ENCODE measurements at places on chromosomes 3 and 15.
A peak's percentile ranks its signal among the peaks of the same experiment; 100 is the strongest.

GRCh38 chr15:38685686-38686339 lies 121.2 kb upstream of the RASGRP1 start:
- no peak for DNase-seq

DNA sequence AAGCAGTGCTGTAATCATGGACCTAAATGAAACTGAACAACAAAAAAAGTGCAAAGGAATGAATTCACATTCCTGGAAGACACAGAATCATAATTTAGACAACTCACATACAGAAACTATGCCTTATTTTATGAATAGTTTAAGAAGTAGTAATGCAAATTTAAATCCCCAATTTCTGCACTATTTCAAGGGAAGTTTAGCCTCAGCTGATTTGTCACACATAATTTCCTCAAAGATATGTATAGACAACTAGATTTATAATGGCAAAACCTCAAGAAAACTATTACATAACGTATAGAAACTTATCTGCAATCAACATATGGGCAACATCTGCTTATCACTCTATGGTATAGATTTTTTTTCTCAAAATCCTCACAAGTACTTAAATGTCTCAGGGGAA lies 7.8 kb upstream of the PTX3 start:
- DNase-seq, result no peak

- DNase-seq, result peak; percentile 92
Measured at GRCh38 chr3:64150623-64151207, 74.6 kb downstream of the PRICKLE2 start.

DNA sequence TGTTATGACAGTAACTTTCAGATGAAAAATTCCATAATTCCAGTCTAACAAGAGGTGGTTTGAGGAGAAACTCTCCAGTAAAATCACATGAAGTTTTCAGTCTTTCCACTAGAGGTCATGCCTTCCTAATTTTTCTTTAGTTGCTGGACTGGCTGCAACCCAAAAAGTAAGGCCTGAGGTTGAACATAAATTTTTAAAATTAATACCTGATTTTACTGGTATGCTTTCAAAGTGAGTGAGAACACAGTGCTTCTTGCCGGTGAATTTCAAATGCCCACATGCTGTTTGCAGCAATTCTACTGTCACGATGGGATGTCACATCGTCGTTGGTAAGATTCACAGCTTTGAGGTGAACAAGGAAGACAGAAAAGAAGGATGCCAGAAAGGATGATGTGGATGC lies 89.0 kb upstream of the FGF12 start:
- DNase-seq, result no peak

DNA sequence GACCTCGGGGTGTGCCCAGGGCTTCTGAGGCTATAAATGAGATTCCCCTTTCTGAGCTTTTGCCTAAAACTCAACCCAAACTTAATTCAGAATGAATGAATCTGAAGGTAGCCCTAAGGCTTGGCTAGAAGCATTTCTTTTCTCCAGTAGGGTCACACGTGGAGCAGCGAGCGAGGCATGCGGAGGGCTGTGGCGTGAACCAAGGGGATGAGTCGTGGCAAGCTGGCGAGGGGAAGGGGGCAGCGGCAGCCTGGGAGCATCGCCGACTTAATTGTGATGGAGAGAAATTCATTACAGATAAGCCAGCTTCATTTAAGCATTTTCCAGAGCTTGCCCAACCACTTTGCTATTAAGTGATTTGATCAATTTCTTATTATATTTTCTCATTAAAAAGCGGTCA lies 79.9 kb downstream of the CHSY1 start:
- peak; percentile 53 for DNase-seq

- no peak for DNase-seq
Measured at GRCh38 chr3:25478964-25479726, 51.1 kb downstream of the RARB start.

- DNase-seq, result no peak
Measured at GRCh38 chr3:45516829-45517228, 77.7 kb upstream of the LIMD1 start.

- DNase-seq, result no peak
Measured at GRCh38 chr3:161770484-161771386, 274.1 kb downstream of the OTOL1 start.

DNA sequence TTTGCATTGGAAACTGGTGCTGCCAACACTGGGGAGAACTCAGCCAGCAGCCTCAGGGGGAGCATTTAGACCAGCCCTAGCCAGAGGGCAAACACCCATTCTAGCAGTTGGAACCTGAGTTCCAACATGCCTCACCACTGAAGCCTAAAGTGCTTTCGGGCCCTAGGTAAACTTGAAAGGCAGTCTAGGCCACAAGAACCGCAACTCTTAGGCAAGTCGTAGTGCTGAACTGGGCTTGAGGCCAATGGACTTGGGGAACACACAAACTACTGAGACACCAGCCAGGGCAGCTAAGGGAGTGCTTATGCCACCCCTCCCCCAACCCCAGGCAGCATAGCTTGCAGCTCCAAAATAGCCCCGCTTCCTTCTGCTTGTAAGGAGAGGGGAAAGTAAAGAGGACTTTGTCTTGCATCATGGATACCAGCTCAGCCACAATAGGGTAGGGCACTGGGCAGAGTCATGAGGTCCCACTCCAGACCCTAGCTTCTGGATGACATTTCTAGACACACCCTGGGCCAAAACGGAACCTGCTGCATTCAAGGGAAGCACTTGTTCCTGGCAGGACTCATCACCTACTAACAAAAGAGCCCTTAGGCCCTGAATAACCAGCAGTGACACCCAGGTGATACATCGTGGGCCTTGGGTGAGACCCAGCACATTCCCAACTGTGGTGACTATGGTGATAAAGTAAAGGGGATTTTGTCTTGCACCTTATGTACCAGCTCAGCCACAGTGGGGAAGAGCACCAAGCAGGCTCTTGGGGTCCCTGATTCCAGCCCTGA lies 37.3 kb upstream of the TEX9 start:
- no peak for DNase-seq

DNA sequence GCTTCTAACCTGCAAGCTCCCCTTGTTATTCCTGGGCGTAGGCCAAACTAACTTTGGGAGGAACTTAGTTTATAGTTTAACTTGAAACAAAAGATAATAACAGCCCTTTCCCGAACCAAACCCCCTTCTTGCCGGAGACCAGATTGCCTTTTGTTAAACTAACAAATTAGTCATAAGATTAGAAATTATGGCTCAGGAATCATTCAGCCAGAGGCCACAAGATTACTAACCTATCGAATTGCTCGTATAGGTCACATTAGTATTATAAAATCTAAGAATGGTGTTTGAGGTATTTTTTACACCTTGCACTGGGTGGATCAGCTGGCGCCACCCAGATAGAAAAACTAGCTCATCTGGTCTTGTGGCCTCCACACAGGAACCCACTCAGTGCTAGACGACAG lies 65.3 kb upstream of the RAP2B start:
- no peak for DNase-seq

GRCh38 chr3:142962520-142963233 lies 797 bp downstream of the PAQR9 start:
- DNase-seq, result no peak

DNA sequence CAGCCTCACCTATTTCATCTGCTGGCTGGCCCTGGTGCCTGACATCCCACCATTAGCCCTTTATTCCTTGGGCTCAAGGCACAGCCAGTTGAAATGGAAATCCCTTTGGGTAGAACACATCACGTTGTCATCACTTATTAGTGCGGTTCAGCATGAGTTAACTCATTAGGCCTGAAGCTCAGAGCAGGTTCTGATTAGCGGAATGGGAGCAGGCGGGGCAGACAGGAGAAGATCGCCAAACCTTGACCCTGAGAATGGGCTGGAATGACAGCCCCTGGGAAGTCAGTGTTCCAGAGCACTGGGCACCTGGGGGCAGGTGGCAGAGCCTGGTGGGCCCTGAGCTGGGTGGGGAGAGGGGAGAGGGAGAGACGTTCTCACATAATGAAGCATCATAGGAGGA lies 5.8 kb downstream of the ITGA11 start:
- DNase-seq, result no peak

GRCh38 chr3:27176256-27176655 lies 192.9 kb downstream of the NEK10 start:
- DNase-seq, result no peak

GRCh38 chr3:9986230-9986725 lies 363 bp downstream of the EMC3 start:
- DNase-seq, result no peak

DNA sequence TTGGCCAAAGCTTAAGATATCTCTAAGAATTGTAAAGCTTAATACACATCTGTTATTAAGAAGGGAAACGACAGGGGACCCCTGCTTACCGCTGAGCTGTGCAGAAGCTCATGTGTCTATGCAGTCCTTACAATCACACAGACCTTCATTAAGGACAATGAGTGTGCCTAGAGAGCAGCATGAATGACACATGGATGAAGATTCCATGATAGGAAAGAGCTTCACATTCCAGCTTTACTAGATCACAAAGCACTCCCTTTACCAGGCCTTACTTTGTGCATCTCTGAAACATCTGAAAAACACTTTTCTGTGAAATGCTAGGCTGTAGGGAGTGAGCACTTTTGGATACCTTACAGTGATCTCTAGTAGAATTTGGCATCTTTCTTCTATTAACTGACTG lies 32.0 kb downstream of the RNF168 start:
- DNase-seq, result no peak

- DNase-seq, result no peak
Measured at GRCh38 chr3:196060834-196061233, 21.1 kb downstream of the TFRC start.

DNA sequence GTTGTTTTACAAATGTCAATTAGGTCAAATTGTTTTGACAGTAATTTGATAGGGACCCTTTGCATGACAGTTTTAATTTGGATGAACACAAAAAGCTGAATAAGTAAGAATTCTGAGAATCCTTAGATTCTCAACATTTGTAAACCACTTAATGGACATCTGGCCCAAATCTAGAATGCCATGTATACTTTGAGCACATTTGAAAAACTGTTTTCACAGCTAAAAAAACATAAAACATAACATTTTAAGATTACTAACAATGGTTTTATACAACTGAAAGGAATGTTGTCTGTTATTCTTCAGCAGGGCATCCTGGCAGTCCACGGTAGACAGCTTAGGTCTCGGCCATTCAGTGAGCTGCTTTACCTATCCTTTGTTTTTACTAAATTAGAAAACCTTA lies 34.5 kb upstream of the TM2D3 start:
- no peak for DNase-seq

DNA sequence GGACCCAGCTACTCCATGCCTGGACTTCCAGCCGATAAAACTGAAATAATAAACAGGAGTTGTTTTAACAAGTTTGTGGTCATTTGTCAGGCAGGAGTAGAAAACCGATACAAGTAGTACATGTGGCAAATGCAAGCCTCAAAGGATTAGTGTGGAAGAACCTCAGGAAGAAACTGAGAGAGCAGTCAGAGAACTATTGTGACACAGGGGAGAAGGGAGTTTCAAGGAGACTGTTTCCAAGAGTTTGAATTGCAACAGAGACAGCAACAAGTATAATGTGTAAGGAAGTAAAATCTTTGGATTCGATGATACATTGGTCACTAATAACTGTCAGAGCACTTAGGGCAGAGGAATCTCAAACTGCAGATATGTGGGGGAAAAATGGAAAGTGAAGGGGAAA lies 450.6 kb upstream of the ARHGEF26 start:
- no peak for DNase-seq

- no peak for DNase-seq
Measured at GRCh38 chr3:193149998-193150397, 91.0 kb upstream of the PLAAT1 start.

- DNase-seq, result no peak
Measured at GRCh38 chr15:57010724-57011123, 92.3 kb downstream of the TCF12 start.

DNA sequence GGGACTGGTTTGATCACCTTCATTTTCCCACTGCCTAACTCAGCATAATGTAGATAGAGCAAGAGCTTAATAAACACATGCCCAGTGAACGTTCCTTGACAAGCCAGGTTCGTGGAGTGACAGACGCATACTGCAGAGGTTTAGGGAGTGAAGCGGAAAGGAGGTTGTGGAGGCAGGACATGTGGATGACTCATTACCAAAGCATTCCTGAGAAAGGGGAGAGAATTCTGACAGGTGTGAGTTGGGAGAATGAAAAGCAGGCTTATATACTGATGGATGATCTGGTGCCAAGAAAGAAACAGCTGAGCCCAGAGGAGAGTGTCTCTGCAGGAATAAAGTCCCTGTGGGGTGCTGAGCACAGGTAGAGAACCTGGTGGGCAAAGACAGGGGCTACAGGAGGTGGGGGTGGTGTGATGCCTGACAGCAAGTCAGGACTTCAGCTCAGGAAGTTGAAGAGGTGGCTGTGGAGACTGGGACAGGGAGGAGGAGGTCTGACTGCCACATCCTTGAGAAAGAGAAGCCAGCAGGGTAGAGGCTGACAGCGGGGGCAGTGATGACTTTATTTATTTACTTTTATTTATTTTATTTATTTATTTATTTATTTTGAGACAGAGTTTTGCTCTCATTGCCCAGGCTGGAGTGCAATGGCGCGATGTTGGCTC lies 2.4 kb upstream of the RPL29 start:
- DNase-seq, result no peak

- DNase-seq, result peak; percentile 81
Measured at GRCh38 chr3:50226888-50227389, 9.1 kb upstream of the GNAI2 start.

DNA sequence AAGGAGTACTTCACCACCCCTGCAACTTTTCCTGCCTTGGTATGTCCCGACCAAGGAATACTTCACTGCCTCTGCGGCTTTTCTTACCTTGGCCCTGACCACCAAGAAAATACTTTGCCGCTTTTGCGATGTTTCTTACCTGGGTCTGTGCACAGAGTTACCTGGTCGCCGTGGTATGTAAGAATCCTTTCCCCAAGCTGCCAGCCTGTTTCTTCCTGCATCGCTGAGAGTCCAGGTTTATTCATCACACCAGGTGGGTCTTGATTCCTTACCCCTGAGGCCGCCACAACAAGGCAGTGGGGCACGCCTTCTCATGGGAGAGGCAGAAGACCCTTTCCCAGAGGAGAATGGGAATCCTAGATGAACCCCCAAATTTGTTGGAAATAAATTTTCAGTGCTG lies 511.3 kb downstream of the EDEM1 start:
- no peak for DNase-seq

- DNase-seq, result no peak
Measured at GRCh38 chr3:9208605-9209152, 40.8 kb downstream of the SRGAP3 start.

GRCh38 chr15:51588966-51589365 lies 33.6 kb downstream of the DMXL2 start:
- DNase-seq, result no peak

- DNase-seq, result no peak
Measured at GRCh38 chr15:56653107-56653506, 80.2 kb downstream of the ZNF280D start.

GRCh38 chr15:69973102-69973714 lies 124.5 kb downstream of the TLE3 start:
- DNase-seq, result no peak
